ENCODE measurements at places on chromosomes 7 and 10.

- no peak for DNase-seq
These were observed 218.4 kb upstream of the KCND2 start for GRCh38 chr7:120054376-120055100.

DNA sequence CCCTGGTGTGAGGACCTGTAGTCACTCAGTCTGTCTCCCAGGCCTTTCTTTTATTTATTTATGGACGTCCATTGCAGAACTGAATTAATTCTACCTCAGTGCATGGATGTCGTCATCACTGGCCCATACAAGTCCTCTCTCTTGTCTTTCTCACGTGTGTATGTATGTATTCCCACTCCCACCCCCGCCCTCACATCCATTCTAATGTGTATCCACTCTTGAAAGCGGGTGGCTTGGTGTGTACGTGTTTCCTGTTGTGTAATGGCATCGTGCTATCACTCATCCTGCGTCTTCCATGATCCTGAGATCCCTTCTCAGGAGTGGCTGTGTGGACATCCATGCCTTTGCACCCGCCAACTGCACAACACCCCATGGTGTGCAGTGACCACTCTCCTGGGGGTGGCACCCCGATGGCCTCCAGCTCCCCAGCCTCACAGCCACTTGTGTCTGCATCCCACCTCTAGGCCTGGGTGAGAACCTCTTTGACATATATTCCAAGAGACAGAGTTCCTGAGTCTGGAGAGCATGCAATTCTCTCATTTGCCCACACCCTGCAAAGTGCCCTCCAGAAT lies 3.0 kb upstream of the AOC1 start:
- DNase-seq, result no peak

- no peak for DNase-seq
These were observed 67.7 kb downstream of the DGKB start for GRCh38 chr7:14834883-14835282.

DNA sequence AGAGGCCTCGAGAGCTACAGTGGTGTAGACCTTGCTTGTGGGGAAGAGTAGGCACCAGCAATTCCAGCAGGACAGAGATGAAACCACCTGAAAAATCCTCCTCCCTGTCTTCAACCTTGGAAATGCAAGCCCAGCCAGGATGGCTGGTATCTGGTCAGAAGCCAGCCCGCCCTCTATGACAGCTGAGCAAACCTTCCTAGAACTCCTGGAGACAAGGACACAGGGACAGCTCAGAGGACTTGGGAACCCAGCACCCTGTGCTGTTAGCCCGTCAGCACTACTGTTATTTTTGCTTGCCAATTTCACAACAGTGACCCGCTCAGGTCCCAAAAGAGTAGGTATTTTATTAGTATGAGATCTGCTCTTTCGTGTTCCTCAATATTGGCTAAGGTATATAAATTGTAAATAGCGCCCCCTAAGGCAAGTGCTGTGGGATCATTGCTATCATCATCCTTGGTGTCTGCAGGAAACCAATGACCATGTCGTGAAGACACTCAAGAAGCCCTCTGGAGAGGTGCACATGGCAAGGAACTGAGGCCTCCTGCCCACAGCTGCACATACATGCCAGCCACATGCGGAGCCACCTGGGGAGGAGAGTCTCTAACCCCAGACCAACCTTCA lies 156.5 kb upstream of the CHST15 start:
- no peak for DNase-seq

GRCh38 chr7:11540271-11540761 lies 291.7 kb downstream of the THSD7A start:
- no peak for DNase-seq

- DNase-seq, result no peak
These were observed 14.2 kb downstream of the INSYN2A start for GRCh38 chr10:127182161-127182560.

DNA sequence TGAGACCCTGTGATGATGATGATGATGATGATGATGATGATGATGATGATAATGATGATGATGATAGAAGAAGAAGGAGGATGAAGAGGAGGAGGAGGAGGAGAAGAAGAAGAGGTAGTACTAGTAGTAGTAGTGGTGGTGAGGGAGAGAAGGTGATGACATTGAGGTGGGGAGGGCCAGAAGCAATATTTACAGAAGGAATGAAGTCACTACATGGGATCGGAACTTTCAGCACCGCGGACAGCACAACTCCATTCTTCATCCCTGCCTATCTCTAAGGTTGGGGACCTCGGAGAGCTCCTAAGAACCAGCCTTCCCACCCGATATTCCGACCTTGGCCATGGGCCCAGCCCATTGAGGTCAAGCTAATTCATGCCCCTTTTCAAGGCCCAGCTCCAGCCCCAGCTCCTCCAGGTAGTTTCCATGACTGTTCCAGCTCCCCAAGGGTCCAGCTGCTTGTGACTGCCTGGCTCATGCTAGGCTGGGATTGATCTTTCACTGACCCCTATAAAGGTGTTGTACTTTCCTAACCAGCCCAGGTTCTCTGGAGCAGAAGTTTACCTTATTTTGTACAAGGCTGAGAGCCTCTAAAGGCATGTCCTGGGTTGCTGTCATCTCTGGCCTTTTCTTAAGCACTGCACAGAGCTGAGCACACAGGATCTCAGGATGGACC lies 10.3 kb downstream of the CRHR2 start:
- DNase-seq, result no peak

DNA sequence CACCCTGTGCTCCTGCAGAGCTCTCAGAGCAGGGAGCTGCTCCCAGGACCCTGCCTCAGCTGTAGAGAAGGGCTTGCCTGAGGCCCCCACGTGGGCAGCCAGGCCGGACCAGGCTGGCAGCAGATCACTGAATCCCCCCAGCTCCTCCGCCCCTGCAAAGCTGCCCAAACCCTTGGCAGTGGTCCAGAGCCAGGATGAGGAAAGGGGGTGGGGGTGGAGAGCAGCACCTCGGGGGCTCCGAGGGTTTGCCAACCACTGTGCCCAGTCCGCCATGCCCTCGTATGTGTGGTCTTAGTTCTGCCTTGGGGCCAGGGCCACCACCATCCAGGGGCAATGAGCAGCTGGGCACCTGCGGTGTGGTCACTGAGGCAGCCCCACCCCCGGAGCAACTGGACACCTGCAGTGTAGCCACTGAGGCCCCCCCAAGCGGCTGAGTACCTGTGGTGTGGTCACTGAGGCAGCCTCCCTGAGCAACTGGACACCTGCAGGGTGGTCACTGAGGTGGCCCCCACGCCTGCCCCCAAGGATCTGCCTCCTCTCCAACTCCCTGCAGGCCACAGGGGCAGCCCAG lies 90.8 kb downstream of the TCERG1L start:
- no peak for DNase-seq

DNA sequence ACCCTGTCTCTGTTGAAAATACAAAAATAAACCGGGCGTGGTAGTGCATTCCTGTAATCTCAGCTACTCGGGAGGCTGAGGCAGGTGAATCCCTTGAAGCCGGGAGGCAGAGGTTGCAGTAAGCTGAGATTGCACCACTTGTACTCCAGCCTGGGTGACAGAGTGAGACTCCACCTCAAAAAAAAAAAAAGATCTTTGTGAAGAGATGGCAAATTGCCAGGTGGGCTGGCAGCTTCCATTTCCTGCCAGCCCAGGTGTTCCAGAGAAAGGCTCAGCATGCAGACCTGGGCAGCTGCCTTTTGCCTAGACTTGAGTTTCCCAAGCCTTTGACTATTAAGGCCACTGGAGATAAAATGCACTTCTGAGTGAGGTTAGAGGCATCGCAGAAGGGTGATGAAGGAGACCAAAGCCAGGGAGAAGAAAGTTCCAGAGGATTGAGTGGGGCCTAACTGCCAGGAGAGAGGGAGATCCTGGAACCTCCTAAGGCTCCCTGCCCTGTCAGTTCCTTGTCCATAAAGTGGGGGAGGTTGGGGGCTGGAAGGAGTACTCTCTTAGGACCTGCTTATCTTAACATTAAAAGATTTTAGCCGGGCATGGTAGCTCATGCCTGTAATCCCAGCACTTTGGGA lies 10.0 kb upstream of the DDIT4 start:
- DNase-seq, result no peak

DNA sequence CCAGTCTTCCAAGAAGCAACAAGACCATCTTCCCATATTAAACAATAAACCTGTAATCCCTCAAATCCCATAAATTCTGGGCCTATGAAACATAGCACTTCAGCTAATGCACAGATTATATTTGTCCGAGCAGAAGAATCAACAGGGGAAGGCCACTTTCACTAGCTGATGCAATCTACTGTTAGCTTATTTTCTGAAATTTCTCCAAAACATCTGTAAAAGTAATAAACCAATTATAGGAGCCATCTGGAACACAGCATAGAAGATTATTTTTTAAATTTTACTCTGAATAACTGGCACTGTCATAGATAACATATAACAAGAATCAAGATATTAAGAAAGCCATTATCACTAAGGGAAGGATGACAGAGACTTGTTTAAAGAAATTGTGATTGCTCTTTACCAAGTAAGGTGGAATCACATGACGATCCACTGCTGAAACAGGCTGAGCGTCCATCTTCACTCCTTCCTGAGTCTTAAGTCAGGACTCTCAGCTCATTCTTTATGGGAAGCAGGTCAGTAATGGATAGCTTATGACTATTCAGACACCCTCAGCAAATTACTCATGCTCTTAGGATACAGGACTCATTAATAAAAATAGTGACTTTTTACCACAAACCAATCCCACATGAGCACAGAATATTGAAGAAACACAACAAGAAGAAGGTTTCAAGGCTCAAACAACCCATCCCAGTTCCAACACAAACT lies 719.5 kb downstream of the XPNPEP1 start:
- no peak for DNase-seq

- DNase-seq, result no peak
These were observed 73.4 kb downstream of the VSTM2A start for GRCh38 chr7:54615537-54615936.

GRCh38 chr10:68594405-68594804 lies 34.3 kb downstream of the TET1 start:
- DNase-seq, result no peak

DNA sequence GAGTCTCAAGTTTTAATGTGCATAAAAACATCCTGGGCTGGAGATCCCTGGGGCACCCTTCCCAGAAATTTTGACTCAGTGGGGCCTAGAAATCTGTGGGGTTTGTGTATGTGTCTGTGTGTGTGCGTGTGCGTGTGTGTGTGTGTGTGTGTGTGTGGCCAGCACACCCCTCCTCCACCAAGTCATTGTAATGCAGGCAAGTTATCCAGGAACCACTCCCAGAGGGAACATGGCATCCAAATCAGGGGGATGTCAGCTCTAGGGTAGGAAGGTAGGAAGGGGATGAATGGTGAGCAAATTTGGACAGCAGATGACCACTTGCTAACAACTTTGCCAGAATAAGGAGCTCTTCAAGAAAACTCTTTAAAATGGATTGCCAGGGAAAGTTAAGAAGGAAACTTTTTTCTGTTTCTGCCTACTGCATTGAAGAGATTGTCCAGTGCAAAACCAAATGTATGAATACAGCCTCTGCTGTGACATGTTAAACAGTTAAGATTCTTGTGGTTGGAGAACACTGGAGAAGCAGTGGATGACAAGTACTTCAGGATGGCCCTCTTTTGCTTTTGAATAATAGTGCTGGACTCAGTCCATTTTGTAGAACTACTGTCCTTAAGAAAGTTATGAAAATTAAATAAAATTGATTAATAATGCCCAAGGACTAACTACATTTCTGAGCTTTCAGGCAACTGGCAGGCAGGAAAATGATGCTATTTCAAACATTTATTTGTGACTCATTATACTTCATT lies 12.3 kb downstream of the STAMBPL1 start:
- no peak for DNase-seq

GRCh38 chr7:2006231-2006771 lies 226.4 kb downstream of the MAD1L1 start:
- DNase-seq, result no peak

DNA sequence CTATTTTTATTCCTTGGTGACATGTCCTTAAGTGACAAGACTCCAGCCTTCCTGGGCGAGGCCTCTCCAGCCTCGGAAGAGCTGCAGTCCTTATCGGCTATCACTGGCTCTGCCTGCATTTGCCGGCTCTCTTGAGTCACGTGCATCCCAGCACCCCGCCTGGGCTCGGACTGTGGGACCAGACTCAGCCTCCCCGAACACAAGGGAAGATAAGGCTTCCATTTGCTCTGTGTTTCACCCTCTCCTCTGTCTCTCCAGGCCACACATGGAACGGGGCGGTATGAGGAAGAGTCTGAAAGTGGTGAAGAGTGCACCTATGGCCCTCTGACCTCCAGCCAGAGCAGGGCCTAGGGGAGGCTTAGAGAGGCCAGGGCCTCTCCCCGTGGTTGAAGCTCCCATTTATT lies 4.7 kb downstream of the GDF2 start:
- no peak for DNase-seq

GRCh38 chr10:15084502-15084922 lies 4.1 kb downstream of the ACBD7 start:
- DNase-seq, result no peak

DNA sequence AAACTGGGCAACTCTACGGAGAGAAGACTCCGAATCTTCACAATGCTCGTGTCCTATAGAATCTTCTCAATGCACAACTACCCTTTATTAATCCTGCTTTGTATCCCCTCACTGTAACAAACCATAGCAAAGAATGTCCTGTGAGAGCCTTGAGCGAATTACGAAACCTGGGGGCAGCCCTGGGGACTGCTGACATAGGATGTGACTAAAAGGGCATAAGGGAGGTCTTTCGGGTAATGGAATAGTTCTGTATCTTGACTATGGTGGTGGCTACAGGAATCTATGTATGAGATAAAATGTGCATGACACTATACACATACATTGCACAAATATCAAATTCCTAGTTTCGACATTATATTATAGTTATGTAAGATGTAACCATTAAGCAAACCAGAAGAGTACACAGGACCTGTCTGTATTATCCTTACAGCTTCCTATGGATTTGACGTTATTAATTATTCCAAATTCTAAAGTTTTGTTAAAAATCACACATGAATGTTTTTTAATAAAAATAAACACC lies 162.5 kb upstream of the KCTD7 start:
- no peak for DNase-seq

DNA sequence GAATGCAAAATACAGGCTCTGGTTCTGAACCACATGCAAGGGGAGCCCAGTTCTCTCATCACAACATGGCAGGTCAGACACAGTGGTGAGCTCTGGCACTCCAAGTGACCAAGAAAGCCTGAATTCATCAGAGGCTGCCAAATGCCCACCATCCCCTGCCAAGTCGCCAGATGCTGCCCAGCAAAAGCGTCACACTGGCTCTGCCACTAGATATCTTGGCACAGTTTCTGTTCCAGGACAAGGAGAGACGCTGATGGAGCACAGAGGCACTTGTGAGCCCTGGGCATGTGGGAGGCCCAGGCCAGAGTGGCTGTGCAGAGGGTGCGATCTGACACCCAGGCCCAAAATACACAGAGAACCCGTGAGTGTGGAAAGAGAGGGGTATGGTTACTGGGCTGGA lies 57.8 kb downstream of the GAD2 start:
- DNase-seq, result no peak

- no peak for DNase-seq
These were observed 138.5 kb downstream of the CPED1 start for GRCh38 chr7:121126801-121127534.

GRCh38 chr7:106864298-106865081 lies 592 bp upstream of the PIK3CG start:
- DNase-seq, result no peak

GRCh38 chr10:58755677-58756076 lies 243.0 kb downstream of the BICC1 start:
- DNase-seq, result no peak
